ENCODE measurements at places on chromosomes 4 and X. TPM values are rescaled to one million over a fixed set of nuclear protein-coding genes. Genes with fewer than 3 reads are reported as not detected.

DNA sequence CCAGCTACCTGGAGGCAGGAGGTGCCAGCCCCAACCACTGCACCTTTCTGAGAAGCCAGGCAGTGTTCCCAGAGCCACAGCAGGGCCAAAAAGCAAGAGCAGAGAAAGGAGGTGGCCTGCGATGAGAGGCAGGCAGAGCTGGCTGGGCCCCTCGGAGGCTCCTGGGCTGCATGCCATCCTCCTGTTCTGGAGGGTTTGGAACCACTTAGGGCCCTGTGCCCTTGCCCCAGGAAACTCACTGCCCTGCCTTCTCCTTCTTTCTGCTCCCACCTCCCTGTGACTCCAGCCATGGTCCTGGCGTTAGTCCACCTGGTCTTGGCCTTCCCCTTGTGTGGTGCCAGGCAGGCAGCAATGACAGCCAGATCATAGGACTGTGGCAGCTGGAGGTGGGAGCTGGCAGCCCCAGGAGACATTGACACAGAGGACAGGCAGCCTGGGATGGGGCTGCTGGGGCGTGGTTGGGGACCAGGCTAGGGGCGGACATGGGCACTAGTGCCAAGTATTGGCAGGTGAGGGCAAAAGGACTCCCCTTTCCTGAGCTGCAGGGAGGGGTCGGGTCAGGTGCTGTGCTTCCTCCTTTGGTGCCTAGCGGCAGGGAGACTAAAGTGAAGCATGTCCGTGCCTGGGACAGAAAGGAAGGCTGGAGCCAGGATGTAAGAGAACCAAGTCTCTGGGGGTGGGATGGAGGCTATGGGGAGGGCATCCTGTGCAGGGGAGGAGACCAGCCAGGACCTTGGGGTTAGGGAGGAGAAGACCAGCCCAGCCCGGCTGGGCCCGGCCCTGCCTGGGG, 1.4 kb downstream of the APLN start:
- DNase-seq, result no peak

- peak; percentile 14 for DNase-seq
Observed at GRCh38 chr4:38949411-38950051, 81.9 kb downstream of the FAM114A1 start.

Gene CT45A2
- total RNA-seq, result not detected

Gene CXCL6
- total RNA-seq, result not detected

- DNase-seq, result no peak
Observed at GRCh38 chr4:130468340-130468739, 1372.4 kb downstream of the C4orf33 start.

GRCh38 chrX:132331532-132331931, 112.3 kb upstream of the RAP2C start:
- DNase-seq, result no peak

DNA sequence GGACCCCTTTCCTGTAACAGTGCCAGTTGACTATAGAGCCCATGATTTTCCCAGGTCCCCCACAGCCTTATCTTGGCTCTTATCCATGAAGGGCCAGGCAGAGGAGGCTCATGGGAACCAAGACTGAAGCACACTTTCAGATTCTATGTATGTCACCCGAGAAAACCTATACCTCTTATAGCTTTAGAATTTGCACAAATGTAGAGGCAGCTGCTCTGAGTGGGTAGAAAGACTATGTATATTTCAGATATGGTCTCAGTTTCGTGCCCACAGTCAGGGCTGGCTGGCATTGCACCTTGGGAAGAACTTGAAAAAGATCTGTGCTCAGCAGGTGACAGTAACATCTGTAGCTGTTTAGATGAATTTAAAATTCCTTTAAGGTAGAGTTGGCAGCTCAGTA, 8.3 kb upstream of the LNX1 start:
- DNase-seq, result no peak
